T-helper 2 cell treated with Interferon-gamma antibody and Interleukin-4, amounts not matched to agents 100 ng/mL and 5 ng/mL, for 36 hours (primary cell): ENCODE measurements at places on chromosomes 6 and 20. TPM values are rescaled to one million over a fixed set of nuclear protein-coding genes. Genes with fewer than 3 reads are reported as not detected.

LPIN3 gene
- 1.2 and 1.5 TPM in 2 replicates for total RNA-seq

IRF4 gene
- total RNA-seq: 177 and 182 TPM in 2 replicates

PPP1R3G gene
- 0.02 TPM in 1 of 2 replicates, not detected in the other for total RNA-seq

CD83 gene
- 13.8 and 14.3 TPM in 2 replicates for total RNA-seq

TNFRSF6B gene
- not detected in 2 replicates for total RNA-seq
